Dermis blood vessel endothelial cell (primary cell): ENCODE measurements at places on chromosomes 6 and 20.
A peak's percentile ranks its signal among the peaks of the same experiment; 100 is the strongest.

- DNase-seq: no peak
Observed at GRCh38 chr6:47376930-47377329, 67.2 kb upstream of the TNFRSF21 start.

DNA sequence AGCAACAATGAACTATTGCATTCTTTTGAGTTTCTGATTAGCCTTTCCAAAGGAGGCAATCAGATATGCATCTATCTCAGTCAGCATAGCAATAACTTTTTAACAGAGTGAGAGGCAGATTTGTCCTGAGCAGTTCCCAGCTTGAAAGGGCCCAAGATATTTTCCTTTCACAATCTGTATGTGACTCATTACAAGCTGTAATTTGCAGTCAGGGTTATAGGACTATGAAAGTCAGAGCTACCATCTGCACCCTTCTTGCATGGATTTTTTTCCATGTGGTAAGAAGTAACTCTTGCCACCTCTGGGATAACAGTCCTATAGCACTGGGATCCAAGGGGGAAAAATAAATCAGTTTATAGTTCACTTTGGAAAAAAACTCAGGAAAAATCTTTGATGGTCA is 318.2 kb upstream of the RGS17 start:
- no peak for DNase-seq

- no peak for DNase-seq
Observed at GRCh38 chr6:152201120-152201519, 393.6 kb downstream of the ESR1 start.

DNA sequence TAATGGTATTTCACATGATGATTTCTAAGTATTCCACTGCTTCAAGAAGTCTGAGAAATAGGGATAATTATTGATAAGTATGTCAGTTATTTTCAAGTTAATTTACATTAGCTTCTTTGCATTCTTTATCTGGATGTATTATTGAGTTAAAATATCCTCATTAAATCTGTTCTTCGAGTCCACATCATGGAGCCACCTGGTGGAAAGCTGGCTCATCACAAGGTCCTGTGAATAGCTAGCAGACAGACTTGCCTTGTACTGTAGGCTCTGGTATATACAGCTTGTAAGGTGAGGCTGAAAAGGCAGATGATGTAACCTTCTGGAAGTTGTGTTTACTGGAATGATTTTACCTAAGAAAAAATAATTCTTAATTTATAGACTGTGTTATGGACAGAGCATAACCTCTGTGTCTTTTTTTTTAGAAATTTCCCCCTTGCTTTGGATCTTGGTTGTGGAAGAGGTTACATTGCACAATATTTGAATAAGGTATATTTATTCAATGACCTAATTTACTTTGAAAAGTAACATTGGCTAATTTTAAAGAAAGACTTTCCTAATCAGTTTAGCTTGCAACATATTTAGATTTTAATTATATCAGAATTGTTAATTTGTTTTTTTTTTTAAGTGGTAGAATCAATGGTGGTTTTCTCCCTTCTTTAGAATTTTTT is 3.5 kb downstream of the NDUFAF5 start:
- DNase-seq: peak; percentile 82

- no peak for DNase-seq
Observed at GRCh38 chr6:167130008-167130677, 7.2 kb downstream of the CCR6 start.

DNA sequence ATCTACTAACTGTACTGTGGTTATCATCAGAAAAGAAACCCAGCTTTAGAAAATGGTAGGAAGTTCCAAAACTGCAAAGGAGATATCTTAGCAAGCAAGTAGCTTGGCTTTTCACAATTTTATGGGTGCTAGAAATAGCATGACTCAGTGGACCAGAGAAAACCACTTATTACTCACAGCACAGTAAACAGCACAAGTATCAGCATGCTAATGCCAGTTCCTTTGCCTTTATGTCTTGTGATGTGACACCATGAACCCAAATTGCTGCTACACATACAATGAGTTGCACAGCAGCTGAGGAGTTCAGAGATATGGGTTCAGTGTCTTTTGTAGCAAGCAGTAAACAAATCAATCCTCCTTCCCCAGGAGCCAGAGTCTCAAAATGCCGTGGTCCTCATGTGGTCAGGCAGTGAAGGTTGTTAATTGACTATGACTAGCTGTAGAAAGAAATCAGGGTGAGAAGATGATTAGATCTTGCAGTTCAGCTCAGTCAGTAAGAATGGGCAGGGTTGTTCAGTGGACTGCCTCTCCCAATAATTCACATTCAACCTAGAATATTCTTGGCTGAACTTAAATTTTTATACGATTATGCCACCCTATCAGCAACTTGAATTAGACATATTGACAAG is 73.3 kb downstream of the OPRM1 start:
- no peak for DNase-seq

- no peak for DNase-seq
Observed at GRCh38 chr20:31918466-31919105, 33.3 kb downstream of the PDRG1 start.

DNA sequence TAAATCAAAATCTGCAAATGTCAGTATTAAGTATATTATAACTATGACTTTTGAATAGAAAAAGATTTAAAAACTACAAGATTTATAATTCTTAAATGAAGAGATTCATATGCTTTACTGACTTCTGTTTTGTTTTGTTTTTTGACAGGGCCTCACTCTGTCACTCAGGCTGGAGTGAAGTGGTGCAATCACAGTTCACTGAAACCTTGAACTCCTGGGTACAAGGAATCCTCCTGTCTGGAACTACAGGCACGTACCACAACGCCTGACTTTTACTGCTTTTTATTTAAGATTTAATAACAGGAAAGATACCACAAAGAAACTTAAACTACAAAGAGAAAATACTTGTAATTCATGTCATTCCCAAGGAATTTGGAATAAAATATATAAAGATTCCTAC is 940.2 kb upstream of the CITED2 start:
- DNase-seq: no peak

DNA sequence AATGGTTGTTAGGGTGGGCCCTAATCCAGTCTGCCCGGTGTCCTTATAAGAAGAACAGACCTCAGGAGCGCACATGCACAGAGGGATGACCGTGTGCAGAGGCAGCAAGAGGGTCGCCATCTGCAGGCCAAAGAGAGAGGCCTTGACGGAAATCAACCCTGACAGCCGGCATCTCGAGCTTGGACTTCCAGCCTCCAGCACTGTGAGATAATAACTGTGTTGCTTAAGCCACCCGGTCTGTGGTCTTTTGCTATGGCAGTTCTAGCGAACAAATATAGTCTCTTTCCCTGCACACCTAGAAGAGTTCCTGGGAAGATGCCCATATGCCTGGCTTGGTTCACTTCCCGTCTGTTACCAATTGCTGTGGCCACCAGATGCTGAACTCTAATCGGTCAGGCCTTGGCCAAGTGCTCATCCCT is 35.3 kb upstream of the PTGIS start:
- peak; percentile 66 for DNase-seq
